Fibroblast of skin of right quadriceps (primary cell): ENCODE measurements at places on chromosomes 4 and X.

DNA sequence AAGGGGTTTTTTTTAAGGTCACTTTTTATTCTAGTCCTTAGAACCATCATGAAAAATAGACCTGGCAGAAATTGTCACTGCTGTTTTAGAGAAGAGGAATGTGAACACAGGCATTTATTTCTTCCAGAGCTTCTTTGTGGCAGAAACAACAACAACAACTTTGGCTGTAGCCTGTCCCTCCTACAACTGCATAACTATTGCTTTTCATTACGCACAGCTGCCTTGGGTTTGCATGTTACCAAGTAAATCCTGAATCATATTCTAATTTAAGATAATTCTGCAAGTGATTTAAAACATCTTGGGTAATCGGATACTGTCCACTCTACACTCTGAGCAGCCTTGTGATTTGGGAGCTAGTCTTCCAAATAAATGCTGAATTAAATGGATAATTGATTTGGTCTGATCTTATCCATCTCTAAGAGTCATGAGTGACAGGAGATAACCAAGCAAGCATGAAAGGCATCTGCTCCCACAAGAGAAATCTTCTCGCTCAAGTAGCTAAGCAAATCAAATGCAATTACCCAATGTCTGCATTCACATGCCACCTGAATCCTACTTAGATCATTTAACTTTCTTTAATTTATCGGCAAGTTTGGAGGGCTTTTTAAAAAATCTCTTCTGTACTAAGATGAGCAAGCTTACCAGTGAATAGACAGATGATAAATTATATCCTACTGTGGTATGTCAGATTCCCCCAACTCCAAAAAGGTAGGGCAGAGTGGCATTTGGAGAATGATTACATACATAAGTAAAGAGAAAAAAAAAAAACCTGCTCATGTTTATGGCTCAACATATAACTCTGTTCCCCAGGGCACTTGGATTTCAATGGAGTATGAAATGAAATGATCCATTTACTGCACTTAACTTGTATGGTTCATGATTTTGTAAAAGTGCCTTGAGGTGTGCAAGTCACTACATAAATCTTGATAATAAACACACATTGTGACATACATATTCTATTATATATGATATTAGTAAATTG, 73.6 kb downstream of the EGF start:
- DNase-seq = peak; percentile 41

DNA sequence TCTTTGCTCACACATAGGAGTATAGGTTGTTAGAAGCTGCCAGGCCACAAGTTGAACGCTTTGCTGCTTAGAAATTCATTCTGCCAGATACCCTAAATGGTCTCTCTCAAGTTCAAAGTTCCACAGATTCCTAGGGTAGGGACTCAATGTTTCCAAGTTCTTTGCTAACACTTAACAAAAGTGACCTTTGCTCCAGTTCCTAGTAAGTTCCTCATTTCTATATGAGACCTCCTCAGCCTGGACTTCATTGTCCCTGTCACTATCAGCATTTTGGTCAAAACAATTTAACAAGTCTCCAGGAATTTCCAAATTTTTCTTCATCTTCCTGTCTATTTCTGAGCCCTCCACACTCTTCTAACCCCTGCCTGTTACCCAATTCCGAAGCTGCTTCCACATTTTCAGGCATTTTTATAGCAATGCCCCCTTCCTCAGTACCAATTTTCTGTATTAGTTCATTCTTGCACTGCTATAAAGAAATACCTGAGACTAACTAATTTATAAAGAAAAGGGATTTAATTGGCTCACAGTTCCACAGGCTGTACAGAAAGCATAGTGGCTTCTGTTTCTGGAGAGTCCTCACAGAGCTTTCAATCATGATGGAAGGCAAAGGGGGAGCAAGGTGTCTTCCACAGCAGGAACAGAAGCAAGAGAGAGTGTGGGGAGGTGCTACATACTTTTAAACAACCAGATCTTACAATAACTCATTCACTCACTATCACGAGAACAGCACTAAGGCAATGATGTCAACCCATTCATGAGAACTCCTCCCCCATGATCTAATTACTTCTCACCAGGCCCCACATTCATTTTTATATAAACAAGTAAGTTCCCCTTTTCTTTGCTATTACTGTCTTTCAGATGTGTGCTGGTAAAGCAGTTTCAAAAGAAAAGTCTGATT, 11.5 kb upstream of the TLR1 start:
- DNase-seq = no peak

GRCh38 chrX:106178826-106179225, 10.7 kb downstream of the PWWP3B start:
- no peak for DNase-seq

DNA sequence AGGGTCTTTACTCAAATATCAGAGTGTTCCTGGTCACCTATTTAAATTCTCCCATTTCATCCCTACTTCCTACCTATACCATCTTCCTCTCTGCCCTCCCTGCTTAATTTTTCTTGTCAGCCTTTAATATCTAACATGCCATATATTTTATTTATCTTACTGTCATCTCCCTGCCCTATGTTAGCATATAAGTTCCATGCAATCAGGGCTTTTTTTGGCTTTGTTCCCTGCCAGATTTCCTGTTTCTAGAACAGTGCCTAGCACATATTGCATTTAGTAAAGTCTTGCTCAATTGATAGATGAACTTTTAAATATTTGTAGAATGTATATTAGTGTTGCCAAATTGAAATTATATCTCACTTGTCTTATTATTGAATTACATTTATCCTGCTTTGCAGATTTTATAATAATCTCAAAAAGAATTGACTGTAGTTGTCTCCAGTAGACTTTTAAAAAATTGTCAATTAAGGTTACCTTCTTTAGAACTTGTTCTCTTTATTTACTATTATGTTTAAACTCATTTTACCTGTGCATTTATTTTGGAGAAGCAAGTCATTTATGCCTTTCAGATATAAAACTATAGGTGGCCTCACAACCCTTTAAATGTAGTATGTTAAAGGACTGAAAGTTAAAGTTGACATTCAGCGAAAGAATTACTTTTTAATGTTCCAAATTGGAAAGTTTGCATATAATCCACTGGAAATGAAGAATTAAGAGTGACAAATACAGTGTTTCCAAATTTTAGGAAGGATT, 108.2 kb upstream of the BMPR1B start:
- peak; percentile 73 for DNase-seq

- no peak for DNase-seq
Measured at GRCh38 chr4:86522349-86522748, 71.8 kb upstream of the PTPN13 start.

DNA sequence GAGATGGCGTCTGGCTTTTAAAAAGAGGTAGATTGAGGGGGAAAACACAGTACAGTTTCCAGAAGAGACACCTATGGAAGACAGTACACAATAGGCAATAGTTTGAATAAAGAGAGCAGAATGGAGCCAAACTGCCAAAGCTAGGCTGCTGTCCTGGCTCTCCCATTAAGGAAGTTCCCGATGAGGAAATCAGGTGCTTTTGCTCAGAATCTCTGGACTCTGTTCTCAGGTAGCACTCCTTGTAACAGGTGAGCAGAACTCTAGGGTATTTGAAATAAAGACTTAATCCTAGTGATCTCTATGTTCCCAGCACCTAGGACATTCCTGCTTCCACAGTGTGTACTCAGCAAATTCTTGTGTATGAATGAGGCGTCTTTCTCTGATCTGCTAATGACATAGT, 1.6 kb downstream of the EGF start:
- no peak for DNase-seq

- DNase-seq = no peak
Measured at GRCh38 chrX:150547375-150548115, 20.9 kb upstream of the MTM1 start.

DNA sequence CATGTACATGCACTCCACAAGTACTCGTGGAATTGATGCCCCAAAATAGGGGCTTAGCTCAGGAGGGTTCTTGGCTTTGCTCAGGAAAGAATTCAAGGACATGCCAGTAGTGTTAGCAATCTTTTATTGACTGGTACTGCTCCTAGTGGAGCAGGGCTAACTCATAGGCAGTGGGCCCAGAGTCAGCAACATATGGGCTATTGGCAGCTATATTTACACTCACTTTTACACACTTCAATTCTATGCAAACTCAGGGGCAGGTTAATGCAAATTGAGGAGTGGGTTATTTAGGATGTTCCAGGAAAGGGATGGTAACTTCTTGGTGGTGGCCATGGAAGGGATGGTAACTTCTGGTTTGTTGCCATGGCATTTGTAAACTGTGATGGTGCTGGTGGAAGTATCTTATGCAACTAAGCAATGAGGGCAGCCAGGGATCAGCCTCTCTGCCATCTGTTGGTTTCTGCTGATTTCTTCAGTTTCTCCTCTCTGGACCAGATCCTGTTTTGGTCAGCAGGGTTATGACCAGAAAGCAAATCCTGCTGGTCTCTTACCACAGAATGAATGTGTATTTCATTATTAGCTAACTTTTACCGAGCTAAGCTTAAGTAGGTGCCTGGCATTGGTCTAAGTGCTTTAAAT, 69.2 kb upstream of the FAT1 start:
- no peak for DNase-seq

GRCh38 chr4:125714845-125715244, 400.1 kb downstream of the FAT4 start:
- DNase-seq = no peak

- no peak for DNase-seq
Measured at GRCh38 chr4:6453688-6453990, 18.8 kb downstream of the PPP2R2C start.

DNA sequence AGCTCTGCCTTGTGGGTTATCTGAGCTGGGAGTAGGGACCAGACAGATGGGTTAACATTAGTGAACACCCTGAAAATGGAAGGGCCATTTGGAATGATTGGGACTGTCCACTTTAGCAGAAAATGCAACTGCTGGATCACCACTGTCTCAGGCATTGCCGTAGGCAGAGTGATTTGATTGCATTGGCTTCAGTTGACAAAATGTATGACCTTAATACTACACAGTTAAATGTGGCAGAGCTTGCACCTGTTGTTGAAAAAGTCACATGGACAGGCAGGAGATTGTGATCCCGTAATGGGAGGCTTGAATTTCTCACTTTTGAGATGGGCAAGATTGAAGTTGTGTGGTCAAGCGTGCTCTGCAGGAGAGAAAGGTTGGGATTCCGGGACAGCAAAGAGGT, 166.5 kb upstream of the PUDP start:
- no peak for DNase-seq

DNA sequence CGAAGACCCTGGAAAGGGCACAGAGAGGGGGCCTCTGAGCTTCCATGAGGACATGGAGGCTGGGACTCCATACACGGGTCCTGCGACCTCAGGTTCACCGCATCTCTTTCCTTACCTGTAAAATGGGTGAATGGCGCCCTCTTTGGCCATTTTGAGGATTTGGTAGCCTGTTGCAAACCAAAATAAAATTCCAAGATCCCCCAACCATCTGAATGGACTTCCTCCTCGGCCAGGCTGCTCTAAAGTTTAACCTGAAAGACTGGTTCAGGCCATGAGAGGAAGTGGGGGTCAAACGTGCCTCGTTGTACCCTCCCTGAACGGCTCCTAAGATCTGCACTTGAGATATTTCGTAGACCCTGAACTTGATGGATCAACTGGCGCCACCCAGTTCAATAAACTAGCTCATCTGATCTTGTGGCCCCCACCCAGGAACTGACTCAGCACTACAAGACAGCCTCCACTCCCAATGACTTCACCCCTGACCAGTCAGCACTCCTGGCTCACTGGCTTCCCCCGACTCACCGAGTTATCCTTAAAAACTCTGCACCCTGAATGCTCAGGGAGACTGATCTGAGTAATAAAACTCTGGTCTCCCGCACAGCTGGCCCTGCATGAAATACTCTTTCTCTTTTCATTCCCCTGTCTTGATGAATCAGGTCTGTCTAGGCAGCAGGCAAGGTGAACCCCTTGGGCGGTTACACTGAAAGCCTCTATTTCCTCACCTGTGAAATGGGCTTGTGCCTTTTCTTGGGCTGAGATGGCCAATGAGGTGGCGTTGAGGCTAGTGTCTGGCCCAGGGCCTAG, 32.9 kb upstream of the GPR78 start:
- no peak for DNase-seq

- peak; percentile 25 for DNase-seq
Measured at GRCh38 chr4:185282968-185283367, 73.6 kb downstream of the SNX25 start.

GRCh38 chr4:64756016-64756415, 346.8 kb upstream of the TECRL start:
- DNase-seq = no peak
